Activated T-helper 1 cell treated with anti-CD3 and anti-CD28 coated beads, Interleukin-2, amount 50 U/mL, for 16 hours (primary cell): ENCODE measurements at places on chromosomes 7 and 10.

DNA sequence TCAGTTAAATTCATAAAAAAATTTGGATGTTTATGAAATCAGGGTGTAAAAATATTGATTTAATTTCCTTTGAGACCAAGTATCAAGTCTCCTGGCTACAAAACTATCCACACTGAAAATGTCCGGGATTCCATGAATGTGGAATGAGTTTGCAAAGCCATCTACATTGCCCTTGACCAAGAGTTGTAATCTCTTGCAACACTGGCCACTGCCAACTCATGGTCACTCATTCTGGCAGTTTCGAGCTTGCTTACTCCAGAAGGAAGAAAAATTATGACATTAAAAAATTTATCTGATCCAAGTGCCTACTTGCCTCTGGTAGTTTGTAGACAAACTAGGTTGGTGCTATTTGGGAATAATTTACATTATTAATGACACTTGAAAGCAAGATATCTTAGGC, 84.2 kb downstream of the NPY start:
- no peak for DNase-seq

- no peak for DNase-seq
These were observed 621.2 kb downstream of the SDK1 start for GRCh38 chr7:3922175-3922635.

GRCh38 chr7:42831718-42832522, 80.0 kb downstream of the C7orf25 start:
- DNase-seq = no peak

- no peak for DNase-seq
These were observed 167.6 kb downstream of the ZNF365 start for GRCh38 chr10:62541811-62542210.

DNA sequence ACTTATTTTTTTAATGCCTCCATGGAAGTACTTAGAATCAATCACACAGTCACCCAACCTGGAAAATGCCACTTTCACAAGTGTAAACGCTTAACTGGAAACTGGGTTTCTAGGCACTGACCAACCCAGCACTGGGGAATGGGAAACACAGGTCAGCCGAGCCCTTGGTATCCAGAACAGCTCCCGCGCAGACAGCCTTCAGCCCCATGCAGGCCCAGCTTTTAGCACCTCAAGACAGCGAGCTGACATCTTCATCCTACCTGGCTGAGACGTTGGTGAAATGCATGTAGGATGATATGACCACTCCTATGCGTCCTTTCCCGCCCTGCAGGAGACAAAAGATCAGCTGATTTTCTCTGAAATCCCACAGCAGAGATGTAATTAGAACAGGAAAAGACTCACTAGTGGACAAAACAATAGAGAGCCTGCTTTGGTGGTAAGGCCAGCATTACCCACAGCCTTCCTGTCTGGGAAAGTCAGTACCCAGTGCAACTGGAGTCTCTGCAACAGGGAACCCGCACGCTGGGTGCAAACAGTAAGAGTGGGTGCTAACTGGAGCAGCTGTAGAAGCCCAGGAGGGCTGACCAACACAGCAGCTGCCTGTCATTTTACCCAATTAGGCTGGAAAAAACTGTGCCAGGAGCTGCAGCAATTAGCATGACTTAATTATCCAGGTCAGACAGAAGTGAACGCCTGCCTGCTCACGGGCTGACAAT, 153.7 kb downstream of the TNS3 start:
- DNase-seq = no peak

DNA sequence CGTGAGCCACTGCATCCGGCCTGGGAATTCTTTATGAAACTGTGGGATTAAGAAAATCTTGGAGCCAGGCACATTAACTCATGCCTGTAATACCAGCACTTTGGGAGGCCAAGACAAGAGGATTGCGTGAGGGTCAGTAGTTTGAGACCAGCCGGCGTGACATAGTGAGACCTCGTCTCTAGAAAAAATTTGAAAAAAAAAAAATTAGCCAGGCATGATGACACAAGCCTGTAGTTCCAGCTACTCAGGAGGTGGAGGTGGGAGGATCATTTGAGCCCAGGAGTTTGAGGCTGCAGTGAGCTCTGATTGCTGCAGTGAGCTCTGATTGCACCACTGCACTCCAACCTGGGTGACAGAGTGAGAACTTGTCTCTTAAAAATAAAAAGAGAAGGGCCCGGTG, 69.8 kb downstream of the SUGCT start:
- DNase-seq = no peak

GRCh38 chr7:91911121-91911520, 29.5 kb upstream of the AKAP9 start:
- no peak for DNase-seq
